ENCODE measurements at places on chromosomes 2 and 18.

DNA sequence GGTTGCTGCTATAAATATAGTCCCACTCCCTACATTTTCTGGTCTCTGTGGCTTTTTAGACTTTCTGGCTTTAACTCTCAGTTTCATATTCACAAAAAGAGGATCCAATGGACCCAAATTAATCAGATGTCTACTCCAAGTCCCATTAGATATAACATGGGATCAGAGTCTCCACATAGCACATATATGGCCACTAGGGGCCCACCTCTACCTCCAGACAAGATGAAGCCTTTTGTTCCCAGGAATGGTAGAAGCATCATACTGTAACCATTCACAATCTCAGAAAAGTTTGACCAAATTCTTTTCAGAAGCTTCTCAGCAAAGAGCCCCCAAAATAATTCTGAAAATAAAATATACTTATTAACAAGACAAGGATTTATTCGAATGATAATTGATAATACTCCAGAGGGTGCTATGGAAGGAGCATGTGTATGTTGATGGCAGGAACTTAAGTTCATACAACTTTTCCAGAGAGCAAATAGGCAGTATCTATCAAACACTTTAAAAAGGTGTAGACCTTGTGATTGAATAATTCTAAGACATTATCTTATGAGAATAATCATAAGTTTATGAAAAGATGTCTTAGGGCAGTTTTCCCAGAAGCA lies 382.3 kb upstream of the CRIM1 start:
- DNase-seq, result peak; percentile 62

DNA sequence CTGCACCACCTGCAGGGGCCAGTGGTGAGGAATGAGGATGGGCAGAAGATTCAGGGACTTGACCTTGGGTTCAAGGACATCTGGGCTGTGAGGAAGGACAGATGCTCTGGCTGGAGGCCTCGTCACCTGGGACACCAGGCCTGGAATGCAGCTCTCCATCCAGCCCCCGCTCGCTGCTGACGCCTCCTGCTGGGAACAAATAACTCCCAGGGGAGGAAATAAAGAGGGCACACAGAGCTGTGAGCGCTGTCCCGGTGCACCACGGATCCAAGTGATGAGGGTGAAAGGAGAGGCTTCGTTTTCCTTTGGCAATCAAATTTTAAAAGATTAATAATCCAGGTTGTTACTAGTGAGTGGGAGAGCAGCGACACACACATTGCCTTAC lies 368.0 kb upstream of the MYT1L start:
- DNase-seq, result peak; percentile 32

GRCh38 chr2:195686564-195686963 lies 29.5 kb downstream of the SLC39A10 start:
- no peak for DNase-seq

GRCh38 chr2:60549238-60549927 lies 4.1 kb downstream of the BCL11A start:
- DNase-seq, result peak; percentile 77

DNA sequence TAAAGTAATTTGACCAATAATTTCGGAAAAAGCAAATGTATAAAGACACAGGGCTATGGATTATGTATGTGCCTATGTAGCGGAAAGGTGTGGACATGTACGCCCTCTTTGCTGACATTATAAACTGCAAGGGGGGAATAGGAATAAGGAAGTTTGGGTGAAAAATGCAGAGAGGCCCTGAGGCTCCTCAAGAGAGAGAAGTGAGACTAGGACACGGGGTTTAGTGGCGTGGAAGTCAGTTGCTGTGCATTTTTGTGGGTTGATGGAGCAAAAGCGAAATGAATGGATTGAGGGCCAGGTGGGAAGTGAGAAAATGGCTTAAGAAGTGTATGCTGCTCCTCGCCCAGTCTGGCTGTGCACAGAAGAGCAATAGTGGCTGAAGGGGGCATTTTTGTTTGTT lies 96.2 kb upstream of the B3GNT7 start:
- DNase-seq, result no peak

- peak; percentile 81 for DNase-seq
These were observed 33.5 kb upstream of the CRIM1 start for GRCh38 chr2:36322108-36322507.

GRCh38 chr2:128310761-128311160 lies 7.9 kb downstream of the HS6ST1 start:
- no peak for DNase-seq

DNA sequence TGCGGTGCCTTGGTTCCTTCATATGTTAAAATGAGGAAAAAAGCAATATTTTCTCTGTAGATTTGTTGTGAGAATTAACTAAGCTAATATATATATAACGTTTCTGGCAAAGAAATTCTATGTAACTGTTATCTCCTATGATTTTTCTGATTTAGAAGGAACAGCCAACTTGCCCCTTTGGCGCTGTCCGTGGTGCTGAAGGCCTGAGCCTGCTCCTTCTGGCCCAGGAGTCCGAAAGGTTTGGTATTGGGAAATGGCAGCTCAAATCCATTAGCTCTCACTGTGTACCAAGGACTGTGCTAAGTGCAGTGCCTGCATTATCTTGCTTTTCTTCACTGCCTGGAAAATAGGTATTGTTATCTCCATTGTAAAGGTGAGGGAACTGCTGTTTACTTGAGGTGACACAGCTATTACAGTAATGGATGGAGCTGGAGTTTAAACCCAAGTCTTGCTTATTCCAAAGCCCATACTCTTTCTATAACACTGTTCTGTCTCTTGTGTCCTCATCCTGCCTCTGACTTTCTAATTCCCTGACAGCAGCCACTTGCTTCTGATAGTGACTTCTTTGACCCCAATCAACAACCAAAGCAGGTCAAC lies 52.2 kb downstream of the C1QL2 start:
- DNase-seq, result peak; percentile 64

- DNase-seq, result no peak
These were observed 30.1 kb upstream of the FAM117B start for GRCh38 chr2:202604699-202605098.

Data from mesendoderm (in vitro differentiated cells).